Activated T-cell treated with anti-CD3 and anti-CD28 coated beads for 1 hour (primary cell): ENCODE measurements at places on chromosomes 2 and 18.

DNA sequence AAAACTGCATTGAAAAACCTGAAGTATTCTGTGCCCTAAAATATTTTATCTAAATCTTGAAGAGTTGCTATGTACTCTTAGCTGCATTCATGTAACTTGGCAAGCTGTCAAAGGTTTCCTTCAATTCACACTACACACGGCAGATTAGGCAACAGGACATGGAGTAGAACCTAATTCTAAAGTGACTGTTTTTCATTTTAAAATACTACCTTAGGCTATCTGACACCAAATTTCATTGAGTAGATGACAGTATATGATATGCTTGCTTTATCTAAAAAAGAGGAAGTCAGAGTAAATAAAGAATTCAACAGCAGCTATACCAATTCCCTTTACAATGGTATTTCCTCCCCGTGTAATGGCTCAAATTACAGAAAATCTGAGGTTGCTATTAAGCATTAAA, 45.4 kb downstream of the EXOC6B start:
- DNase-seq = no peak

GRCh38 chr2:54667266-54667639, 56.2 kb upstream of the EML6 start:
- no peak for DNase-seq

- no peak for DNase-seq
Observed at GRCh38 chr18:34598120-34598635, 111.9 kb upstream of the DTNA start.

GRCh38 chr2:219782737-219783348, 155.4 kb downstream of the SLC4A3 start:
- no peak for DNase-seq

- DNase-seq = no peak
Observed at GRCh38 chr18:69035756-69036155, 237.9 kb downstream of the CCDC102B start.

GRCh38 chr2:175282886-175283285, 101.4 kb upstream of the ATP5MC3 start:
- no peak for DNase-seq

- DNase-seq = no peak
Observed at GRCh38 chr18:25832001-25832604, 258.3 kb downstream of the SS18 start.

DNA sequence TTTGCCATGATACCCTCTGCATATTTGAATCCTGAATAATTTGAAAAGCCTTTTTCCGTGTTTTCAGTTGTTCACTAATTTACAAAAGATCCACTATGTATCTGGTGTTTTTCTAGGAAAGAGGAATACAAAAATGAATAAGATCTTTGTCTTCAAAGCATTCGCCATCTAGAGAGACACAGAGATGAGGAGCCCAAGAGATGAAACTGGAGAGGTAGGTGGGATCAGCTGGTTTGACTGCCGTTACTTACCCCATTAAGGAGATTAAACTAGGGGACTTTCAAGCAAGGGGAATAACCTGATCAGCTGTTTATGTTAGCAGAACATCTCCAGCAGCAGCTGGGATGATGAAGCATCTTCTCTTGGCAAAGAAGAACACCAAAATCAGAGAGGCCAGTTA, 150.2 kb upstream of the SATB2 start:
- DNase-seq = no peak

- DNase-seq = no peak
Observed at GRCh38 chr2:207229161-207229560, 63.4 kb upstream of the KLF7 start.

GRCh38 chr2:163155279-163155883, 316.8 kb upstream of the KCNH7 start:
- DNase-seq = no peak

DNA sequence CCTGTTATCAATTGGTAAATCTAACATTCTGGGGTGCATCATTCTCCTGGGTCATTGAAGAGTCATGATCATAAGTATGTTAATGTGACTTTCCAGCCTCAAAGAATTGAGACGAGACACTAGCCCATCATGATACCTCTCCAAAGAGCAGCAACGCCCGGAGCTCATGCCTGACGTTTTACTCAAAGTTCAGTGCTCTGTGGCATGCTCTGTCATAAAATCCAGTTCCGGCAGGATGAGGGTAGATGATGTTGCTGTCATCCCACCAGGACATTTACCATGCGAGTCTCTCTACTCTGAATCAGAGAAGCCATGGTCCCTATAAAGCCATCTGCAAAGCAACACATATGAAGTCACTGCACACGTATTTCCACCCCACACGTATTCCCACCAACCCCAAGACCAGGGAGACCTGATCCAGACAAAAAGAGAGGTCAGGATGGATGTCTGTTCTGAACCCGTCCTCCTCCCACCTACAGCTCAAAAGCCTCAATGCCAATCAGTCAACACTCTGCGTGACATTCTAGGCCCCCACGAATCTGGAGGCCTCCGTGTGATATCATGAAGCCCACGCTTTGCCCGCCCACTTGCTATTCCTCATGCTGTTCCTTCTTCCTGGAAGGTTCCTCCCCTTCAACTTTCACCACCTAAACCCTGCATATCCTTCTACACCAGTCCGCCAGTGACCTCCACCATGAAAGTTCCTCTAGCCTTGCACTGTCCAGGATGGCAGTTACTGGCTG, 85.8 kb downstream of the DNMT3A start:
- DNase-seq = no peak

GRCh38 chr18:31497404-31497835, 557 bp upstream of the DSG2 start:
- DNase-seq = no peak

- DNase-seq = no peak
Observed at GRCh38 chr18:34038086-34038485, 186.6 kb downstream of the NOL4 start.

- DNase-seq = no peak
Observed at GRCh38 chr2:241499146-241499965, 9.0 kb downstream of the STK25 start.

- no peak for DNase-seq
Observed at GRCh38 chr2:200349868-200350267, 43.4 kb downstream of the SPATS2L start.

DNA sequence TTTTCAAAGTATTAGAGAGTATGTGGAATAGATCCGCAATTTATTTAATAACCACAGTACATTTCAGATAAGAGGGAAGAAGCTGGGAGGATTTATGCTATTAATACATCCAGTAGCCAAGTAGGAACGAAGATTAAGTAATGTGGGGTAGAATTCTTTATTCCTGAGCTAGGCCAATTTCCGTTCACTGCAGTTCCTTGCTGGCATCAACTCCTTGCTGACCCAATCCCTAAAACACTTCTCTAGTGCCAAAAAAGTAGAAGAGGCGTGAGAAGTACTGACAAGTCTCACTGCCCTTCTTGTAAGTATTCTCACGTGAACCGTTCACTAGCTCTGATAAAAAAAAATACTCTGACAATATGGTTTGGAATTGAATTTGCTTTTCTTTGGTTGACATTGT, 211.4 kb downstream of the EPHA4 start:
- DNase-seq = no peak

DNA sequence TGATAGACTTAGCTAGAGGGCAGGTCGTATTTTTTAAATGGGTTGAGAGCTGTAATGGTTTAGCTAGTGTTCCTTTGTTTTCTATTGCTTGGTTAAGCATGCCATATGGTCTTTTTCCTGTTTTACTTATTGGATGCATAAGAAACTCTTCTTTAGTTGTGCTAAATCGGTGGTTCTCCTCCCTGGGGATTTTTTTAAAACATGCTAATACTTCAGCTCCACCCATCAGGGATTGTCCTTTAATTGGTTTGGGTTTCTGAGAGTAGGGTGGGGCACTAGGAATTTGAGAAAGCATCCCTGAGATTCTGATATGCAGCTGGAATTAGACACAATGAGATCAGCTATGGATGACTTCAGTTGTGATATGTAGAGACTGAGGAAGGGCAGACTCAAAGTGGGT, 497.2 kb downstream of the THSD7B start:
- DNase-seq = no peak

DNA sequence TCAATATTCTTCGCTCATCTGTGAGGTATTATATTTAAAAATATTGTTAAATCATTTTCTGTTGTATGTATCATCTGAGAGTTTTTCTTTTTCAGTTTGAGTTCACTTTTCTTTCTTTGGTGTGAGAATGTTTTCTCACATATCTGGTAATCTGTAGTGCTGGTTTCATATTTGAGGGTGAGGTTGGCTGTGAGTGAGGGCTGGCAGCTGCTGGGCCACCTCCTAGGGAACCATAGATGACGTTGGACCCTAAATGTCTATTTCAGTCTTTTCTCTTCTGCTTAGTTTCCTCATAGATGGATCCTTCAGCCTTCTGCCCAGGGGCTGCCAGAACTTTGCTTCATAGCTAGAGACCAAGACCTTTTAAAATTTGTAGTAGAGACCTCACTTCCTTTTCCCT, 33.5 kb downstream of the MGAT5 start:
- DNase-seq = no peak

DNA sequence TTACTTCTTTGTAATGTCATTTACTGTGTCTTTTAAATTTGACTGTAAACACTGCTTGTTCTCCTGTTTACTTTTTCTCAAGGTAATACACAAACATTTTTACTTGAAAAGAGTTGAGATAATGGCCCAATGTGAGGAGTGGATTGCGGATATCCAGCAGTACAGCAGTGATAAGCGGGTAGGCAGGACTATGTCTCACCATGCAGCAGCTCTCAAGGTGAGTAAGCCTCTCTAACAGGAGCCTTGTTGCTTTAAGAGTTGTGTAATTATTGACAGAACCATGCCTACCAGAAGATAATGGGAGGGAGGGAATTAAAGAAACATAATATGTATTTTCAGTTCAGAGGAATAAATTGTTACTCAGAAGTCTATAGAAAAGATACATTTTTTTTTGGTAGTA, 16.5 kb upstream of the TTC27 start:
- DNase-seq = no peak

DNA sequence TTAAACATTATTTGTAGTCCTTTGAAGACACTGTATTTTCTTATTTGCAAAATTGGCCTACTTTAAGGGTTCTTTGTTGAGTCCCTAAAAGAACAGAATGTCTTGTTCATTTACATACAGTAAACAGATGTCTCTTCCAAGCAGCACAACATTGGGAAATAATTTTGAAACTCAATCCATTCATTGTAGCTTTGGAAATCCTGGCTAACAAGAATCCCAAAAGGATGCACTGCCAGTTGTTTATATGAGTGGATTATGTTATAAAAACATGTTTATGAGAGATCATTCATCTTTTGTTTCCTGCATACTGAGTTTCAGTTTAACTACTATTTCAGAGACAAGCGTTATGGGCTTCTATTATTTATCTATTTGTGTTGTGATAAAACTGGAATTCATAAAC, 499.3 kb downstream of the PID1 start:
- no peak for DNase-seq

- DNase-seq = no peak
Observed at GRCh38 chr2:167100506-167100905, 212.2 kb downstream of the XIRP2 start.

- no peak for DNase-seq
Observed at GRCh38 chr2:146414456-146414855, 1430.4 kb upstream of the ACVR2A start.
